ENCODE measurements at places on chromosomes 16 and 17.

DNA sequence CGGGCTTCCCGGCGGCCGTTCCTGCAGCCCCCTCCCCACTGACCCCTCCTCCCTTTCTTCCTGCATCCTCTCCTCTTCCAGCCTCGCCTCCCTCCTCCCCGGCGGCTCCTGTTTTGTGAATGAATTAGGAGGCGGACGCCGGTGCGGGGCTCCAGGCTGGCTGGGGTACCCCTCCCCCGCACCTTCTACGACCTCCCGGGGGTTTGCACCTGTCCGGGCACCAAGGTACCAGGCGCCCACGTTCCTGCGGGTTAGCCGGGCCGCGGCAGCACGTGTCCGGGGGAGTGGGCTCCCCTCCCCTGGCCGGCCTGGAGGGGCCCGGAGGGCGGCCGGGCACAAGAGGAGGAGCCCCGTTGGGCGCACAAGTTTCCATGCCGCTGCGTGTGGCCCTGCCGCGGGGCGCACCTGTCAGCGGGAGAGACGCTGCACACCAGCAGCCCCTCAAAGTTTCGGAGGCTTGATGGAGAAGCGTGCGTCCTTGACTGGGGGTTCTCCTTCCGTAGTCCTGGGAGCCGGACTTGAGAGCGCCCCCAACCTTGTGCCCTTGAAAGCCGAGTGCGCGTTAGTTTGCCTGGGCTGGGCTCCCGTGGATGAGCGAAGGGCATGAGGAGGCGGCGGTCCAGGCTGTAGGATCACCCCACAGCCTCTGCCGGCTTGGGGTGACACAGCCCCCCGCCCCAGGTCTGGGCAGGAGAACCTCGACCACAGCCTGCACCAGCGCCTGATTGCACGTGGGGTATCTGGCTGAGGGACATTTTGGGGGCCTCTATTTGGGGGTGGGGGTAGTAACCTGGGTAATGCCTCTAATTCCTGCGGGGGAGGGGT lies 1.2 kb downstream of the HAS3 start:
- no peak for DNase-seq

- no peak for DNase-seq
Measured at GRCh38 chr16:24753437-24753836, 24.0 kb downstream of the TNRC6A start.

DNA sequence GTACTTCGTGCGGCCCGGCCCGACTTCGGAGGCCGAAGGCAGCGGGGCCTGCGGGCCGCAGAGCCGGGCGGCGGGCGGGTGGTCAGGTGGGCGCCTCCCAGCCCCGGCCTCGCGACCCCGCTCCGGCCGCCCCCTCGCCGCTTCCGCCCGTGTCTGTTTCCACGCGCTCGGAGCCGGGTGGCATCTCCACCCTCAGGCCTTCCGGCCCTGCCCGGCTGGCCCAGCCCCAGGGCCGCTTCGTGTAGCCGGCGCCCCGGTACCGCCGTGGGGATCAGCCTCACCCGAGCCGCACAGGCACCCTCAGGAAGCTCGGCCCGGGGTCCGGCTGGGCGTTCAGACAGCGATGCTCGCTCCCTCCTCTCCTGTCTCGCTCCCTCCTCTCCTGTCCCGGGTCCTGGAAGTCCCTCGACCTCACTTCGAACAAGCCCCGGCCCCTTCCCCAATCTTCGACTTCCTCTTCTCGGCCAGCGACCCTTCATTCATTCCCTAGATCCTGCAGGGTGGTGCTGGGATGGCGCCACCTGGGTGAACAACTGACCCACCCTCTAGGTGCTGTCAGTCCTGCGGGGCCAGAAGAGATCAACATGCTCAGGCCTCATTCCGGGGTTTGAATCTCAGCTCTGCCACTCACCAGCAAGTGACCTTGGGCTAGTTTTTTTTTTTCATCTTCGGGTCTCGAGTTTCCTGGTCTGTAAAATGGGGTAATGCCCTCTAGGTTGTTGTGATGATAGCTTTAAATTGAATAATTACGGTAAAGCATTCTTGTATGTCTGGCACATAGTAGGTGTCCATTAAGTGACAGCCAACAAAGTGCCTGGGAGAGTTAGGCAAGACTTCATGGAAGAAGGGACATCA lies 610 bp downstream of the VPS4A start:
- no peak for DNase-seq

GRCh38 chr17:44361292-44362260 lies 2.1 kb downstream of the FAM171A2 start:
- DNase-seq, result no peak

DNA sequence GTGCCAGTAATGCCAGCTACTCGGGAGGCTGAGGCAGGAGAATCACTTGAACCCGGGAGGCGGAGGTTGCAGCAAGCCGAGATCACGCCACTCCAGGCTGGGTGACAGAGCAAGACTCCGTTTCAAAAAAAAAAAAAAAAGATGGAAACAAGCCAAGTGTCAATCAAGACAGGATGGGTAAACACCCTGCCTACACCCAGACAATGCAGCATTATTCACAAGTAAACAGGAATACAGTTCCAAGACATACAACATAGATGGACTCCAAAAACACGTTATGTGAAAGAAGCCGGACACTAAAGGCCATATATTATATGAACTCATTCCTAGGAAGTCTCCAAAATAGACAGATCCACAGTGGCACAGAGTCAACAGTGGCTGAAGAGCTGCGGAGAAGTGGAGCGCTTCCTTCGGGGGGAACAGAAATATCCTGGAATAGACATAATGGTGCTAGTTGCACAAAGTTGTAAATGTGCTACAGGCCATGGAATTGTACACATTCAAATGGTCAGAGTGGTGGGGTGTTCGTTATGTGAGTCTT lies 33.9 kb downstream of the ANKRD11 start:
- no peak for DNase-seq

DNA sequence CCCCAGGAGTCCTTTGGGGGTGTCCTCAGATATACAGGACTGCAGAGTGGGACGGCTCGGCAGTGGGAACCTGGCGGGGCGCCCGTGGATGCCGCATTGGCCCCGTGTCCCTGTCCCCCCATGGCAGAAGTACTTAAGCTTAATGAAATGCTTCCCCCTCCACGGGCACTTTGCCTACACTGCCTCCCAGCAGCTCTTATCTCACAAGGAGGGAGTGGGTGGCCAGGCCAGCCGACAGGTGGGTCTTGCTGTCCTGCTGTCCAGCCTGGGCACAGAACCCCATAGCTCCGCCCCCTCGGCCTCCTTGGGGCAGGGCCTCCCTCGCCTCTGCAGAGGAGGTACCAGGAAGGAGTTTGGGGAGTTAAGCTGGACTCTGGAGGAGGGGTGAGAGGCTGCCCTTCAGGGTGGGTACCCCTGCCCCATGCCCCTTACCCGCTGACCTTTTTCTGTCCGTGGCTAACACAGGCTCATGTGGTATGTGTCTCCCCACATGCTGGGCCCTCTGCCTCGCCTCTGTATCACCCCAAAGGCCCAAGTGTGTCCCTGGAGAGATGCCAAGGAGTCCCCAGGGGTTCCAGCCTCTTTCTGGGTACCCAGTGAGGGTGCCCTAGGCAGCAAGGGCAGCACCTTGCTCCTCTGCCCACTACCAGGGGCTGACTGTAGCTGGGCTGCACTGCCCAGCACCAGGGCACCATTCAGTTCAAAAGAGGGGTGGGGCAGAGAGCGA lies 8.7 kb downstream of the THRA start:
- DNase-seq, result no peak

- DNase-seq, result no peak
Measured at GRCh38 chr17:42120161-42120769, 902 bp downstream of the KAT2A start.

DNA sequence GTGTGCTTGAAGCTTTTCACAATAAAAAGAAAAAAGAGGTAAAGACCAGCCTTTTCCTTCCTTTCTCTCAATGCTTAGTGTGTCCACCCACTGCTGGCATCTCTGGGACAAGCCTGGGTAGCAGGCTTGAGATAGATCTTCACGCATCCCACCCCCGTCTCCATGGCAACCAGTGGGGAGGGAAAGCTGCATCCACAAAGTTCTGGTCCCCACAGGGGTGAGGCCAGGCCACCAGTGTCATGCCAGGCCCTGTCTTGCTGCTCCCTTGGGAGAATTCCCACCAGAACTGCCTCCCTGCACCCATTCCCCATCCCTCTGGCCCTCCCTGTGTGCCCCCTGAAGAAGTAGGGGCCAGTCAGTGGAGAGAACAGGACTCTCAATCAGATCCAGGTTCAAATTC lies 259.9 kb downstream of the MRTFB start:
- DNase-seq, result no peak

DNA sequence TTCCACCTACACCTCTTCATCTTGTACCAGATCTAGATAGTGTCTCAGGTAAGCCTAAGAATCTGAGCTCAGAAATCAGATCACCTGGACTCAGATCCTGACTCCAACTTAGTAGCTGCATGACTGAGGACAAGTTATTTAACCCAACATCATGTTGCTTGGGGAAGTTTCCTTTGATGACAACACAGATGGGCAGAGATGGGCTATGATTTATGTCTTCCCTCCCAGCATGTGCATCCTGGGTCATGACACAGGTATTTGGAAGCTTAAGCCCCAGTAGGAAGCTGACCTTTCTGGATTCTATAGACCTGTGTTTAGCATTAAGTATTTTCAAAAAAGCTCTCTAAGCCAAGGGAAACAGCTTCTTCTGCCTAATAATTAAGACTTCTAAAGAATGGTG lies 12.4 kb upstream of the HEATR6 start:
- DNase-seq, result no peak

- DNase-seq, result no peak
Measured at GRCh38 chr17:70314096-70314495, 144.8 kb downstream of the KCNJ2 start.

GRCh38 chr17:34161690-34162089 lies 93.4 kb upstream of the CCL2 start:
- no peak for DNase-seq

- no peak for DNase-seq
Measured at GRCh38 chr16:85563515-85564276, 49.4 kb upstream of the GSE1 start.

DNA sequence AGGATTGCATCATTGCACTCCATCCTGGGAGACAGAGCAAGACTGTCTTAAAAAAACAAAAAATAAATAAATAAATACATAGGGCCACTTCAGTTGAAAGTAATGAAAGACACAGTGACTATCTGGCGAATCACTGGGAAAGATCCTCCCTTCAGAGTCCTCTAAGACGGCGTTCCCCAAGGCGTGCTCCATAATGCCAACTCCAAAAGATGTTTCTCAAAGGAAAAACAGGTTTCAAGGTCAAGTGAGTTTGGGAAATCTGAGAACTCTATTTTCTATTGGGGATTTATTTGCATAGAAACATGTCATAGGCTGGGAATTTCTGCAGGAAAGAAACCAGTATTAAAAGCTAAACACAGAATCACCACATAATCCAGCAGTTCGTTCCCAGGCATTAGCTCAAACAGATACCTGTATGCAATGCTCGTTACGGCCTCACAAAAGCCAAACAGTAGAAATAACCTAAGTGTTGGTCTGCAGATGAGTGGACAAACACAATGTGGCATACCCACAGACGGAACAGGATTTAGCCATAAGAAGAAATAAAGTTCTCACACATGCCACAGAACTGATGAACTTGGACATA lies 7.9 kb downstream of the KLHDC4 start:
- no peak for DNase-seq

GRCh38 chr17:75844530-75845057 lies 390 bp upstream of the UNC13D start:
- no peak for DNase-seq

- DNase-seq, result no peak
Measured at GRCh38 chr17:29358416-29358815, 31.7 kb upstream of the TAOK1 start.

DNA sequence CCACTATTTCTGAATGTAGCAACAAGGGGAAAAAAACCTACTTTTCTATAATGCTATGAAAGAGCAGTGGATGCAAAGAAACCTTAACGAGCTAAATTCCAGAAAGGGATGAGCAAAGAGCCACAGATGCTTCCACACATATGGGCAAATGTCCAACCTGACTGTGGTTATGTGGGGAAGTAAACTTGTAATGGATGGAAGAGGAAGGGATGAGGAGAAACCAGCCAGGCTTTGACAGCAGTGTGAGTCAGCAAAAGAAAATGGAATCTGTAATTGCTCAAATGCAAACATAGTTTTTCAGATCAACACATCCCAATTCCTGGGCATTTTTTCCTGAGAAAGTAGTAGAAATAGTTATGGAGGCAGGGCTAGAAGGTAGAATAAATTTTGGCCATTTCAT lies 204.8 kb upstream of the CPHXL start:
- no peak for DNase-seq

GRCh38 chr17:49016775-49017463 lies 19.7 kb downstream of the IGF2BP1 start:
- DNase-seq, result no peak

- no peak for DNase-seq
Measured at GRCh38 chr17:81727324-81728031, 15.4 kb downstream of the SLC25A10 start.
